ENCODE measurements at places on chromosomes 3 and 15.

- no peak for DNase-seq
Measured at GRCh38 chr3:188067932-188068331, 86.0 kb upstream of the LPP start.

DNA sequence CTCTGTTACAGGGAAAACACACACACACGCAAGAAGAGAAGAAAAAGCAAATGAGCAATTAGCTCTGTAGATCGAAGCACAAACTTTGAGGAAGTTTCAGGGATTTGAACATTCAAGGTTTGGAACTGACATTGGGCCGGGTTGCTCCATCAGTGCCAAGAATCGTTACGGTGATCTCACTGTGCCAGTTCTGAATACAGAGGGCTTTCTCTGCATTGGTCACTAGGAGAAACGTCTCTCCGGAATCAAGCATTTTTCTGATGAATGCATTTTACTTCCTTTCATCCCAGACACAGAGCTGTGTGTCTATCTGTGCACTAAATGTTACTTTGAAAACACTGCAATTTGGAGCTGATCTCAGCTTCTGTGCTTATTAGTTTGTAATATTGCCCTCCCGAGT, 11.2 kb downstream of the HRH1 start:
- no peak for DNase-seq

- DNase-seq: no peak
Measured at GRCh38 chr3:9146367-9147071, 102.9 kb downstream of the SRGAP3 start.

GRCh38 chr15:87680208-87680607, 576.3 kb downstream of the NTRK3 start:
- DNase-seq: no peak

GRCh38 chr3:128001576-128001975, 50.7 kb upstream of the SEC61A1 start:
- DNase-seq: no peak

DNA sequence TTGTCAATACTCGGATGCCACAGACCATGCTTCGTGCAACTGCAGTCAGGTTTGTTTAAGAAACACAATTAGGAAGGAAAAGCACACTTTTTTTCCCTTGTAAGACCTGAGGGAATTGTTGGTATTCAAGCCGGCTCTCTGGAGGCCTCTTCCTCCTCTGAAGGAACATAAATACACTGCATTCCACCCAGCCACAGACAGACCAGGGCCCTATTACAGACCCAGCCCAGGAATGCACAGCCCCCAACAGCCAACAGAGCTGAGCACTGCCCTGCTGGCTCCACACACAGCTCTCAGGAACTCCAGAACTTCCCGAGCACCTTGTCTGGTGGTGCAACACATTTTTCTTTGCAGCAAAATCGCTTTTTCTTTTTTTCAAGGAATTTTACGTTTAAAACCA, 488.7 kb upstream of the PROK2 start:
- no peak for DNase-seq

Data from CD4-positive, alpha-beta T cell treated with Interferon gamma for 1 hour (primary cell).